ENCODE measurements at places on chromosomes 13 and 19.

DNA sequence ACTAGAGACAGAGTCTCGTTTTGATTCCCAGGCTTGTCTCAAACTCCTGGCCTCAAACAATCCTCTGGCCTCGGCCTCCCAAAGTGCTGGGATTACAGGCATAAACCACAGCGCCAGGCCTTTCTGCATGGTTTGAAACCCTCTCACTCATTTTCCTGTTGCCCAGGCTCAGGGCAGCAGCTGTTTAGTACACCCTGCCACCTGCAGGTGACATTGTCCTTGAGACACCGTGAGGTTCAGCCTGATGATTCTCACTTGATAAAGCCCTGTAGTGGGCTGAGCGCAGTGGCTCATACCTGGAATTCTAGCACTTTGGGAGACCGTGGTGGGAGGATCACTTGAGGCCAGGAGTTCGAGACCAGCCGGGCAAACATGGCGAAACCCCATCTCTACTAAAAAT lies 12.5 kb downstream of the IL12RB1 start:
- DNase-seq = no peak

GRCh38 chr19:10646456-10647159 lies 7.5 kb upstream of the ILF3 start:
- no peak for DNase-seq

DNA sequence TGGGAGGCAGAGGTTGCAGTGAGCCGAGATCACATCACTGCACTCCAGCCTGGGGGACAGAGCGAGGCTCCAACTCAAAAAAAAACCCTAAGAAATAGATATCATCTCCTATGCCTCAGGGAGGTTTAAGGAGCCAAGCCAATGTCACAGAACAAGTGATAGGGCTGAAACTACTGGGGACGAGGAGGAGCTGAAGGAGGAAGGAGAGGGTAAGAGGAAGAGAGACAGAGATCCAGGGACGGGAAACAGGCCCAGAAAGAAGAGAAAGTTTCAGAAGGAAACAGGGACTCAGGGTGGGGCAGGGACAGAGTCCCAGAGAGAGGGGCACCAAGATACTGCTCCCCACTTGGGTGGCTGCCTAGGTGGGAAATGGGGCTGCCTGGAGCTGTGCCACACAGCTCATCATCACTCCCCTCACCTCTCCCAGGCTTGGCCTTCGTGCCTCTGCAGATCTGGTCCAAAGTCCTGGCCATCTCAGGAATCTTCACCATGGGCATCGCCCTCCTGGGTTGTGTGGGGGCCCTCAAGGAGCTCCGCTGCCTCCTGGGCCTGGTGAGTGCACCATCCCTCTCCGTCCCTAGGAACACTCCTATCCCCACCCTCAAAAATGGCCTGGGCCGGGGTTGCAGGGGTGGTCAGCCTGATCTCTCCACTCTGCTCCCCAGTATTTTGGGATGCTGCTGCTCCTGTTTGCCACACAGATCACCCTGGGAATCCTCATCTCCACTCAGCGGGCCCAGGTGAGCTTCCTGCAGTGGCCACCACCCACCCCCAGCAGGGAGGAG lies 1.5 kb downstream of the CD37 start:
- DNase-seq = no peak

- DNase-seq = no peak
Measured at GRCh38 chr19:41334793-41335192, 18.9 kb downstream of the TGFB1 start.

GRCh38 chr13:49021953-49022352 lies 46.2 kb downstream of the FNDC3A start:
- no peak for DNase-seq

DNA sequence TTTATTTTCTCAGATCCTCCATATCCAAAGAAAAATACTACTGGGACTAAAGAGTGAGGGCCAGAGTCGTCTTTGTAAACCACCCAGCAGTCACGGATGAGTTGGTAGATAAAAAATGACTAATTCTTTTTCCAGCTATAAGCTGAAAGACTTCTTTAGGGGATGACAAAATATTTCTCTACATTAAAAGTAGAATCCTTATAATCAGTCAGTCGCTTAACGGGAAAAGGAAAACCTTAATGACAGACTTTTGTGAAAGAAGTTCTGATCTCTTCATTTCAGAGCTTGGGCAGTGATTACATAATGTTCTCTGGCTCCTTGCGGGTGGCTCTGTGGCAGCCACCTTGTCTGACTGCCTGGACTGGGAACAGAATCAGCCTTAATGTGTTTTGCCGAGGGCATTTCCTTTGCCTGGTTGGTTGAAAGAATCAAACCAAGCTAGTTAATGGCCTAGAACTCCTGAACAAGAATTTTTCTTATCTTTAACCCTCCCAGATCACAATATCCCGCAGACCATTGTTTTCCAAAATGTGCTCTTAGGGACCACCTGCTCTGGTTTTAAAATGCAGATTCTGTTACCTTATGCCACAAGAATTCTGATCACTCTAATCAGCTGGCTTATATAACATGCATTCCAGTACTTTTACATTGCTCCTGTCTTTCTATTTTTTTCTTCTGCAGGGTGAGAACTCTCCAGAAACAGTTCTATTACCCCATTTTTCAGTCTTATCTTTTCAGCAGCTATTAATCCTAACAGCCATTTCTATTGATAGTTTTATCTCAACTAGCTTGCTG lies 2.5 kb downstream of the ITM2B start:
- DNase-seq = no peak

GRCh38 chr19:14002571-14003250 lies 3.4 kb downstream of the RFX1 start:
- no peak for DNase-seq

- DNase-seq = no peak
Measured at GRCh38 chr13:83057119-83057518, 825.2 kb downstream of the SLITRK1 start.

- DNase-seq = no peak
Measured at GRCh38 chr13:78701383-78701782, 42.4 kb upstream of the OBI1 start.

DNA sequence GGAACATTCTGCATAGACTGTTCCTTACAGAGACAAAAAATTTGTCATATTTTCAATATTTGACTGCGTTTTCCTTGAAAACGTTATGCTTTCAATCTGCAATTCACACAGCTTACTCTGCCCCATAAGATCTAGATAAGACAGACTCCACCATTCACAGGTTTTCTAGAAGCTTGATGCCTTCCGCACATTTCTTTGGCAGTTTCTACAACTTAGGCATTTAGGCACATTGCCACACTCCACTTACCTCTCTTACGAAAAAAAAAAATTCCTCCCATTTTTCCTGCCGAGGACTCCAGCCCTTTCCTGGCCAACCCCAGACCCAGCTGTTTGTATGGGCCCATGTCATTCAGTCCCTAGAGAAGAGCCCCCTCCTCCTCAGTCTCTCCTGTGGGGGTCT lies 11.2 kb downstream of the ATP12A start:
- no peak for DNase-seq

DNA sequence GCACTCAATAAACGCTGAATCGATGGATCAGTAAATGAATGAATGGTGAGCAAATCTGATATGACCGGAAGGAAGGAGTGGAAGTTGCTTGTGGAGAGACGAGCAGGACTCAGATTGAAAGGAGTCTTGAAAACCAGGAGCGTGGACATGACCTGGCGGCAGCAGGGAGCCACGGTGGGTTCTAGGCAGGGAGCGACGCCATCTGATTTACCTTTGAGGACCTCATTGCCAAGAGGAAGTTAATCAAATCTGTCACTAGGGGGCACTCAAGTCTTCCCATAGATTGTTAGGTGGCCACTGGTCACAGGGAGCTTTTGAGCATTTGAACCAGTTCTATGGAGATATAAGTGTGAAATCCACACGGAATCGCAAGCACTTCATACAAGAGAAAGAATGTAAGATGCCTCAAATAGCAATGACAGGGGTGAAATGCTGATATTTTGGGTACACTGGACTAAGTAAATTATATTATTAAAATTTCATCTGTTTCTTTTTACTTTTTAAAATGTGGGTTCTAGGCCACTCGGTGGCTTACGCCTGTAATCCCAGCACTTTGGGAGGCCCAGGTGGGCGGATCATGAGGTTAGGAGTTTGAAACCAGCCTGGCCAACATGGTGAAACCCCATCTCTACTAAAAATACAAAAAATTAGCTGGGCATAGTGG lies 9.2 kb upstream of the FBN3 start:
- peak; percentile 45 for DNase-seq

GRCh38 chr13:26549713-26550112 lies 7.8 kb upstream of the WASF3 start:
- DNase-seq = no peak

GRCh38 chr19:46179076-46179759 lies 31.2 kb downstream of the IGFL2 start:
- no peak for DNase-seq

DNA sequence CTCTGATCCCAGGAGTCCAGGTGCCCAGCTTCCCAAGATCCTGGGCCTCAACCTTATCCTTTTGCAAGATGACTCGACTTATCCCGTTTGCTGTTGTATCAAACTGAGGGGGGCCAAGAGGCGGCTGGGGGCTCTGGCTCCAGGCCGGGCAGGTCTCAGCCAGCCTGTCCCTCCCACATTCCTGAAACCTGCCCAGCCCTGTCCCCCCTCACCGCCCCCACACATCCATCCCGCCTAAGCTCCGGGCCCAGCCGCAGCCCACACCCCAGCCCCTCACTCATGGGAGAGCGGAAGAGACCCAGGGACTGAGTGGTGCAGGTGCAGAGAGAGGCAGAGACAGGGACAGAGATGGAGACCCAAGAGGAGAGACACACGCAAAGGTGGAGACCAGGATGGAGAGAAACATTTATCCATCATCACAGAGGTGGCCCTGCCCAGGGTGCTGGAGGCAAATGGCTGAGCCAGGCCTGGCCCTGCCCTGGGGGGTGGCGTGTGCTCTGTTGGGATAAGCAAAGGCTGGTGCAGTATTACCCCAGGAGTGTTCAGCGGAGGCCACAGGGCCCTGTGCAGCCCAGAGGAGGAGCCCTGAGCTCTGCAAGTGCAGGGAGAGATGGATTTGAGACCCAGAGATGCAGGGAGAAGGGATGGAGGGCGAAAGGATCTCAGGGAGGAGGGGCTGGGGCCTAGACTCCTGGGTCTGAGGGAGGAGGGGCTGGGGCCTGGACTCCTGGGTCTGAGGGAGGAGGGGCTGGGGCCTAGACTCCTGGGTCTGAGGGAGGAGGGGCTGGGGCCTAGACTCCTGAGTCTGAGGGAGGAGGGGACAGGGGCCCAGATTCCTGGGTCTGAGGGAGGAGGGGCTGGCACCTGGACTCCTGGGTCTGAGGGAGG lies 1.6 kb downstream of the BCAM start:
- no peak for DNase-seq

- DNase-seq = no peak
Measured at GRCh38 chr13:31225998-31226675, 26.4 kb downstream of the B3GLCT start.

DNA sequence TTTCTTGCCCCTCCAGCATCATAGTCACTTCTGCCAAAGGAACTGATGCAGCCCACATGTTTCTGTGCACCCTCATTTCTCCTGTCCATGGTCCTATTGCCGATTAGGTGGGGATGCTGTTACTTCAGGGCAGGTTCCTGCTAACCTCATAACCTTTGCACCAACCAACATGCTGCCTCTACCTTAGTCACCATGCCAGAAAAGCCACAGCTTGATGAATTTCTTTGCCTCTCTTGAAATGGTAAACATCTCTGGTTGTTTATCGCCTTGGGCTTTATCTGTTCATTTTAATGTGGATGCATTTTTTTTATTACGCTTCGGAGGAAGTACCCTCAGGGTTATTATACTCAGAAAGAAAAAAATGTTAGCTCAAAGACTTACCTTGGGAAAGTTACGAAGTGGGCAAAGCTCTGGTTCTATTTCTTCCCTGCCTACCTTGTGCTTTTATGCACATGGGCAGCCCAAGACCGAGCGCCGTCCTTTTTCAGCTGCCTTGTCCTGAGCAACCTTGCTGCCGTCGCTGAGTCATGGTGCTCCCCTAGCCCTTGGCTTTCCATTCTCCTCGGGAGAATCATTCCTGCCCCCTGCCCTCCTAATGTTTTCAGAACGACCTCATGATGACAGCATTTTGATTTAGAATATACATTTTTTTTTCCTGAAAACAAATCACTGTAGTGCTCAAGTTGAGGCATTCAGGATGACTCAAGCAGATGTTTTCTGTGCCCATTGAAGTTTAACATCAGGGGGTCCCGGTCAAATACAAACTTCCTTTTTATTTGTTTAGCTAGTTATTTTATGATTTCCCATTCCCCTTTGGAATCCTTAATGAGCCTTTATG lies 280.0 kb downstream of the SHISA2 start:
- DNase-seq = no peak

DNA sequence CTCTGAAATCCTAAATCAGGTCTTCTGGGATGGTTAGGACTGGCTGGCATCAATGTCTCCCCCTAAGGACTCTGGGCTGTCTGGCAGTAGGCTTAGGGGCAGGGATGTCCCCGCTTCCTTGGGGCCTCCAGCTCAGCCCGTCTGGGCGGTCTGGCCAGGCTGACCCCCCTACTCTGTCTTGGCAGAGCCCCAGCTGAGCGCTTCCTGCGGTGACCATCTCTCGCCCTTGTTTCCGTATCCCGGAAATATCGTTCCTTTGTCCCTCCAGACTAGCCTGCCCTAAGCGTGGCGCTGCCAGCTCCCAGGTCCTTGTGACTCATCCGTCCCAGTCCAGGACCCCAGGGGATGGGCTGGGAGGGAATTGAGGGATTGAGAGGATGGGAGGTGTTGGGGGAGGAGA lies 11.3 kb downstream of the GTPBP3 start:
- no peak for DNase-seq

Data from activated CD4-positive, alpha-beta T cell treated with anti-CD3 and anti-CD28 coated beads for 4 hours (primary cell).